Left ventricle myocardium superior (tissue), 1 donor: ENCODE measurements at places on chromosomes 6 and 20. TPM values are rescaled to one million over a fixed set of nuclear protein-coding genes. Genes with fewer than 3 reads are reported as not detected.

Gene BHLHE23
- total RNA-seq: not detected

Gene FAM162B
- 3.6 TPM for total RNA-seq

Gene LY6G6F
- total RNA-seq: not detected

Gene EYS
- not detected for total RNA-seq

Gene F13A1
- 100 TPM for total RNA-seq

Gene BNIP5
- total RNA-seq: not detected

Gene HCRTR2
- not detected for total RNA-seq

Gene OOEP
- 0.45 TPM for total RNA-seq

Gene CDH4
- total RNA-seq: not detected

Gene COL21A1
- total RNA-seq: 23.2 TPM

Gene SHLD1
- 6.9 TPM for total RNA-seq

Gene LRRC73
- 1.0 TPM for total RNA-seq

Gene DEFB110
- not detected for total RNA-seq

Gene PTCRA
- total RNA-seq: not detected

Gene DEF6
- total RNA-seq: 1.8 TPM

Gene TAF11
- 18.9 TPM for total RNA-seq

Gene C20orf96
- 6.9 TPM for total RNA-seq

Gene PTPN1
- 24.1 TPM for total RNA-seq

Gene RRAGD
- total RNA-seq: 160 TPM

Gene RAB32
- 5.3 TPM for total RNA-seq

Gene NOX3
- not detected for total RNA-seq

Gene KCNK15
- total RNA-seq: 0.25 TPM

Gene VGLL2
- total RNA-seq: not detected

Gene CD93
- 41.0 TPM for total RNA-seq

Gene OPRL1
- 0.27 TPM for total RNA-seq

Gene FOXC1
- 2.7 TPM for total RNA-seq

Gene PRSS16
- total RNA-seq: not detected

Gene NFATC2
- total RNA-seq: 2.3 TPM

Gene NT5DC1
- 55.0 TPM for total RNA-seq

Gene CST5
- total RNA-seq: not detected

Gene ZC2HC1B
- not detected for total RNA-seq

Gene PAX1
- total RNA-seq: not detected

Gene MTO1
- 28.9 TPM for total RNA-seq

Gene ALDH8A1
- total RNA-seq: 0.20 TPM

Gene PGBD1
- 2.3 TPM for total RNA-seq

Gene CYP39A1
- total RNA-seq: 5.9 TPM

Gene PHACTR3
- 6.8 TPM for total RNA-seq

Gene RTF2
- total RNA-seq: 82.4 TPM

Gene CLIC5
- total RNA-seq: 272 TPM

Gene LY6G6D
- total RNA-seq: not detected

Gene SLC24A3
- 0.62 TPM for total RNA-seq

Gene BMP2
- 3.0 TPM for total RNA-seq

Gene SPAG4
- total RNA-seq: 3.1 TPM

Gene PRELID3B
- 50.1 TPM for total RNA-seq

Gene GZF1
- 26.7 TPM for total RNA-seq

Gene LRRN4
- total RNA-seq: 0.99 TPM

Gene OR2H1
- total RNA-seq: not detected

Gene E2F1
- total RNA-seq: 1.8 TPM

Gene SNPH
- 7.8 TPM for total RNA-seq

Gene RIOK1
- 10.8 TPM for total RNA-seq
